ENCODE measurements at places on chromosomes 13 and 19. TPM values are rescaled to one million over a fixed set of nuclear protein-coding genes. Genes with fewer than 3 reads are reported as not detected.
A peak's percentile ranks its signal among the peaks of the same experiment; 100 is the strongest.

- H3K4me1 ChIP-seq = peaks cover 12% of the 10 kb centered on the region
- DNase-seq = peak; percentile 44
- H3K27ac ChIP-seq = no peak overlapping the region
- H3K4me3 ChIP-seq = no peak overlapping the region
Measured at GRCh38 chr19:17753976-17754375, 2.7 kb downstream of the FCHO1 start.

DNA sequence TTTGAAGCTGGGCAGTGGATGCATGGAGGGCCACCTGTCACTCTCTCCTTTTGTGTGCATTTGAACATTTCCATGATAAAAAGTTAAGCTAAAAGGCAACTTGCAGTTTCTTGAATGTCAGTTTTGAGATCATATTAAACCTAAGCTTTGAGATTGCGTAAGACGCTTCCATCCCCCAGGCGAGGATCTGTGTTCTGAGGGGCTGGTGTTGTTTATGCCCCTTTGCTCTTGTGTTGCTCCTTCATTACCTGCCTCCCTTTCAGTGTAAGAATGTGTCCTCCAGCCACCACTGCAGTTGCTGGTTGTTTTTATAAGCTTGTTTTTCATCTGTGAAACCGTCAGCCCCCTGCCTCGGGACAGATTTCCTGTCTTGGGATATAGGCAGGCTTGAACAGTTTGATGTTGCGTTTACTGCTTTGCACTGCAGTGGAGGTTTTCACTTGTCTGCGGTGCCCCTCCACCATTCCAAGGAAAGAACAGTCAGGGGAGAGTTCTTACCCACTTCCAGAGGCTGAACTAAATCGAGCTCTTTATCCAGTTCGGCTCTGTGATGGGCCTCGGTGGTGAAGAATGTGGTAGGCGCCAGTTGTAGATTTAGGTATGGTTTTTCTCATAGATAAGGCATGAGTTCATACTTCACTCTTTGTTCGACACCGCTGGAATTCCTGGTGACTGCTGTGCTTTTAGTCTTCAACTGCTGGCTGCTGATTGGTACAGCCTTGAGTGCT, 96.8 kb downstream of the ARHGEF7 start:
- H3K4me1 ChIP-seq = peaks cover 26% of the 10 kb centered on the region
- no peaks in the 10 kb centered on the region for H3K27me3 ChIP-seq
- DNase-seq = peak; percentile 45
- H3K27ac ChIP-seq = no peak overlapping the region

DNA sequence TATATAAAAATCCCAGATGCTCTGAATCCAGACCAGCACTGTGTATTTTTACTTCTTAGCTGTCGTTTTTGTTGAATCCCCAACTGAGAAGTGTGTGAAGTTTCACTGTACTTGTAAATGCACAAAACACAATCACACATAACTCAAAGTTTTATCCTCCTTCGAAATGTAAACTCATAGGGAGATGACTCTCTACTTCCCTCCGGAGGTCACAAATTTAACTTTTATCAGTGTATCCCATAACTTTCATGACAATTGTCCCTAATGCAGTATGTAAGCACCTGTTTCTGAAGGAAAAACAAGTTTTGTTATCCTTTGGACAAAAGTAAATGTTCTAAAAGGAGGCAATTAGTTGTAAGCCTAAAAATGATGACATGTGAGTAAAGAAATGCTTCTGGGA, 665.0 kb upstream of the SLITRK6 start:
- H3K4me3 ChIP-seq = no peak overlapping the region
- no peaks in the 10 kb centered on the region for H3K36me3 ChIP-seq
- no peaks in the 10 kb centered on the region for H3K4me1 ChIP-seq
- no peaks in the 10 kb centered on the region for H3K27me3 ChIP-seq
- H3K27ac ChIP-seq = no peak overlapping the region

Gene ADAT3
- total RNA-seq = 18.0 TPM

Gene KLK12
- not detected for total RNA-seq

DNA sequence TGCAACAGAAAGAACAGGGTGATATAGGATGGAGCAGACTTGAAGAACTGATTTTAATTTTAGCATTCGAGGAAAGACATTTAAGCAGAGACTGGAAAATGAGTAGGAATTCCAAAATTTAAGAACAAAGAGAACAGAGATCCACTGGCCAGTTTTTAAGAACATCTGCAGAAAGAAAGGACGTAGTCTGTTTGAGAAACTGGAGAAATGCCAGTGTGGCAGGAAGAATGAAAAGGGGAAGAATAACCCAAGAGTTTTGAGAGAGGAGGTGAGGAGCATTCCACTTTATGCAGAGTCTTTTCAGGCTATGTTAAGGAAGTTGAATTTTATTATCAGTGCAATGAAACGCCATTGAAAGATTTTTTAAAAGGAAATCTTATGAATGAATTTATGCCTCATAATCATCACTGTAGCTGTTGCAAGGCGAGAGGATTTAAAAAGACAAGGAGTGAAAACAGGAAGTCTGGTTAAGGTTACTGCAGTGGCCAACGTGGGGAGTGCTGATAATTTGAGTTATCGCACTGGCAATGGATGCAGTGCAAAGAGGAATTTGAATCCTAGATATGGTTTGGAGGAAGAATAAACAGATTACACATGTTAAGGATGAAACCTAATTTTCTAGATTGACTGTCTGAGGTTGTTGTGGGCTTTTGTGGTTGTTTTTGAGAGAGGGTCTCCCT, 253.8 kb downstream of the DACH1 start:
- no peak overlapping the region for H3K27ac ChIP-seq
- no peaks in the 10 kb centered on the region for H3K36me3 ChIP-seq
- no peaks in the 10 kb centered on the region for H3K27me3 ChIP-seq
- H3K4me3 ChIP-seq = no peak overlapping the region
- H3K4me1 ChIP-seq = peaks cover 40% of the 10 kb centered on the region
- DNase-seq = no peak

GRCh38 chr13:112651311-112651710, 38.5 kb upstream of the ATP11A start:
- H3K4me3 ChIP-seq = no peak overlapping the region
- DNase-seq = no peak

Gene SIRT2
- 32.2 TPM for total RNA-seq

DNA sequence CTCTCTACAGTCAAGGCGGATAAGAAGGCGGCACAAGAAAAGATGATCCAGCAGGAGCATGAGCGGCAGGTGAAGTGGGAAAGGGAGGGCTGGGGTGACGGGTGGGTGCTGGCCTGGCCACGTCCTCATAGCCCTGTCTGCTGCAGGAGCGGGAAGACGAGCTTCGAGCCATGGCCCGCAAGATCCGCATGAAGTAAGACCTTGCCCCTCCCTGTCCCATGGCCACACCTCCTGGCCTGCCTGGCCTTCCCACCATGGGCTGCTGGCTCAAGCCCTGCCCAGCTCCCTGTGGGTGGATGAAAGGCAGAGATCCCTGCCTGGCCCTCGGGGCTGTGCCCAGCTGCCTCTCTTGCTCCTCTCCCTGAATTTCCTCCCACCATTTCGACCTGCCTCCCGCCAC, 7.2 kb downstream of the ZNF296 start:
- H3K27me3 ChIP-seq = no peaks in the 10 kb centered on the region
- H3K4me3 ChIP-seq = no peak overlapping the region
- DNase-seq = no peak
- peaks cover 43% of the 10 kb centered on the region for H3K36me3 ChIP-seq
- no peak overlapping the region for H3K27ac ChIP-seq

Gene CGB5
- not detected for total RNA-seq

- peak; percentile 72 for DNase-seq
- H3K27me3 ChIP-seq = no peaks in the 10 kb centered on the region
- H3K4me3 ChIP-seq = peak overlapping the region; percentile 22
- H3K36me3 ChIP-seq = no peaks in the 10 kb centered on the region
Measured at GRCh38 chr19:8654591-8655339, 24.3 kb downstream of the NFILZ start.

DNA sequence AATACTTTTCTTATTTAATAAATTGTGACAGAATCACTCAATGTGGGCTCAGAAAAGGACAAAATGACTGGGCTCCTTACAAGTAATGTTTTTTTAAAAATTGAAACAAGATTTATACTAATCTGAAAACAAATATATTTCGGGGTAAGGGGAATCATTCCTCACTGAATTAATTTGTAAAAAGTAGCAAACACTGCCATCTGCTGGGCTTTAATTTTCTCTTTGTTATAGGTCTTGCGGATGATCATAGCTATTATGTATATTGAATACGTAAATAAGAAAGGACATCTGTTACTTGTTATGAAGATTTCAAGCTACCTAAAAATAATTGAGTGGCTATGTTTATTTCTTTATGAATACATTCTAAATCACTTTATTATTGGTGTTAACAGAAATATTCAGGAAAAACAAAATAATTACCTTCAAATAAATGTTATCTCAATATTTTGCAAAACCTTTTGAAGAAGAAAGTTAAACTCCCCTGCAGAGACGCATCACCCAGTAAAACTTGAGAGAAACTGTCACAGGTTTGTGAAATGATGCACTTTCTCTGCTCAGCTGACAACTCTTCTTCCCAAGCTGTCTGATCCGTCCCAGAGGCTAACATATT, 17.8 kb upstream of the ENOX1 start:
- H3K4me1 ChIP-seq = no peaks in the 10 kb centered on the region
- H3K4me3 ChIP-seq = no peak overlapping the region
- no peak overlapping the region for H3K27ac ChIP-seq
- no peaks in the 10 kb centered on the region for H3K27me3 ChIP-seq
- DNase-seq = peak; percentile 83

DNA sequence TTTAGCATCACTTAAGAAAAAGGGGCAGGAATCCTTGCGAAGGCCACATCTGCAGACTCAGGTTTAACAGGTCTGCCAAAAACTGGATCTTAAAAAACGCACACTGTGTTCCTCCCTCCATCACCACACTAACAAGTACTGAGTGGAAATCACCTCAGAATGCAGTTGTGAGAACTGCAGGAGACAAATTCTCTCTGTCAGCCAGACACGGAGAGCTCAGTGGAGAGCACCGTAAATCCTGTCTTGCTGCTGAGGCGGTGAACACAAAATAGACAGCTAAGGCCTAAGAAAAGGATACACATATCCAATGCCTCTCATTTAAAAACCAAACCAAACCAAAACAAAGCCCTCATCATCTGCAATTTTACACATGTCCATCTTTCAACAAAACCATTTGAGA, 1287.6 kb downstream of the EFNB2 start:
- H3K4me1 ChIP-seq = no peaks in the 10 kb centered on the region
- no peak for DNase-seq
- no peak overlapping the region for H3K27ac ChIP-seq
- no peaks in the 10 kb centered on the region for H3K27me3 ChIP-seq

Gene SLITRK1
- 0.57 TPM for total RNA-seq

- H3K36me3 ChIP-seq = no peaks in the 10 kb centered on the region
- DNase-seq = no peak
- H3K4me1 ChIP-seq = no peaks in the 10 kb centered on the region
- no peaks in the 10 kb centered on the region for H3K27me3 ChIP-seq
Measured at GRCh38 chr13:96553796-96554195, 440.5 kb downstream of the OXGR1 start.

Gene TMEM272
- 0.22 TPM for total RNA-seq

Gene ONECUT3
- total RNA-seq = not detected

Gene EFNB2
- total RNA-seq = 5.2 TPM

- no peak overlapping the region for H3K4me3 ChIP-seq
- DNase-seq = peak; percentile 97
- H3K27ac ChIP-seq = peak overlapping the region; percentile 31
- no peaks in the 10 kb centered on the region for H3K36me3 ChIP-seq
Measured at GRCh38 chr13:21124852-21125251, 51.5 kb downstream of the SKA3 start.

- H3K27ac ChIP-seq = no peak overlapping the region
- no peaks in the 10 kb centered on the region for H3K36me3 ChIP-seq
- DNase-seq = no peak
- H3K4me1 ChIP-seq = no peaks in the 10 kb centered on the region
- no peak overlapping the region for H3K4me3 ChIP-seq
Measured at GRCh38 chr13:55091172-55091571, 2049.5 kb upstream of the PRR20A start.

DNA sequence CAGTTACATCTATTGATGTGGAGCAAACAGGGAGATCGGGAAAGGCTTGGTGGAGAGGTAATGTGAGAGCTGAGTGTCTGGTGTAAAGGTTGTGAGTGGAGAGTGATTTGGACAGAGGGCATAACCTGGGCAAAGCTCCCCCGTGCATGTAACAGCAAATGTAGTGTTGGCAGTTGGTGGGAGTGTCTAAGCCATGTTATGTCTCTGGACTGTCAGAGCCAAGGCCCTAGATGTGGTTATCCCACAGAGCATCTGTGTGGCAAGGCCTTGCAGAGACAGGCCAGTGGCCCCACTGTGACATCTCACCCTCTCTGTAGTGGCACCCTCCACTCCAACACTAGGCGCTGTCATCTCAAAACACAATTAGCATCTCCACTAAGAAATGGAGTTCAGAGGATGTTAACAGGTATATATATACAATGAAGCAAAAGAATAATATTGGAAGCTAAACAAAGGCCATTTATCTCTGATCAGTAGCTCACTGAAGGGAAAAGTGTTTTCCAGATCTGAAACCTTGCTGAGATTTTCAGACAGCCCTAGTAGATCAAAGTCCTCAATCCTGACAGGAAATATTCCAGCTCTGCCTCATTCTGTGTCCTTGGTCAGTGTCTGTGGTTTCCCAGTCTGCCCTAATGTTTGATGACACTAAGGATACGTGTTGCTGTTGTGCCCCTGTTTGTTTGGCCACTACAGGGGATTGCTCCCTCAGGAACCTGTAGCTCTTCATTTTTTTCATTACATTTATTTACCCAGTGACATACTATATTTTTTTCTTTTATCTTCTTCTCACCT, 20.2 kb downstream of the POLR1D start:
- no peak overlapping the region for H3K4me3 ChIP-seq
- no peak for DNase-seq
- H3K4me1 ChIP-seq = peaks cover 20% of the 10 kb centered on the region
- no peak overlapping the region for H3K27ac ChIP-seq
- no peaks in the 10 kb centered on the region for H3K36me3 ChIP-seq
- H3K27me3 ChIP-seq = no peaks in the 10 kb centered on the region

DNA sequence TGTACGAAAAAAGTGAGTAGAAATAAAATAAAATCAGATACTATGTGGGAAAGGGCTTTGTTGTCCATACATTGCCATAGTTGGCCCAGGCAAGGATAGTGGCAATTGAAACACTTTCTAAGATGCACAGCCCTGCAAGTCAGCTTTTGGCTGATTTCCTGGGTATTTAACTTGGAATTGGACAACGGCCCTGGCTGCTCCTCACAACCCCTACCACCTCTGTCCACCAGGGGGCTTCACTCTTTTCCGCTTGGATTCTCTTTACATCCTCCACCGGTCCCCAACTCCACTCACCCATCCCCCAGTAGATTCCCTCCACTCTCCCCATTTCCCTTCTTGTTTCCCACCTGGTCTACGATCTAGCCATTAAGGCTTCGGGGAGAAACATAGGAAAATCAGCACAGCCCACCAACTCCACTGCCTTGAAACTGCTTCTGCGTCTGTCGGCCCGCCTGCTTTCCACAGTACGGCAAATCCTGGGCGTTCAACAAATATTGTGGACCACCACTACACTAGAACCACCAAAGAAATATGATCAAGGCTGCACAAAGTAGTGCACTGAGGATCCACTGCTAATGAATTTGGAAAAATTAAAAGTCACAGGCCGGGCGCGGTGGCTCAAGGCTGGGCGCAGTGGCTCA, 48.6 kb upstream of the GTF3A start:
- no peaks in the 10 kb centered on the region for H3K4me1 ChIP-seq
- H3K27me3 ChIP-seq = peaks cover 21% of the 10 kb centered on the region
- no peak overlapping the region for H3K4me3 ChIP-seq

GRCh38 chr13:44373247-44373600, 400 bp upstream of the SERP2 start:
- DNase-seq = no peak
- no peaks in the 10 kb centered on the region for H3K4me1 ChIP-seq
- H3K27ac ChIP-seq = no peak overlapping the region
- no peaks in the 10 kb centered on the region for H3K27me3 ChIP-seq
- peak overlapping the region; percentile 51 for H3K4me3 ChIP-seq

Gene CYP4F2
- total RNA-seq = not detected

Gene FAM174C
- total RNA-seq = 88.6 TPM

Gene KLF12
- 12.4 TPM for total RNA-seq

Gene SYNE4
- 0.70 TPM for total RNA-seq

Gene CGB2
- total RNA-seq = not detected
